Regular cardiac myocyte (primary cell): ENCODE measurements at places on chromosomes 13 and 19. TPM values are rescaled to one million over a fixed set of nuclear protein-coding genes. Genes with fewer than 3 reads are reported as not detected.

Gene IRGC
- total RNA-seq, result not detected in 2 replicates

Gene PSG7
- under 0.01 TPM in 2 replicates for total RNA-seq

Gene ATP4A
- total RNA-seq, result not detected in 2 replicates

Gene ZNF99
- under 0.01 TPM in 1 of 2 replicates, not detected in the other for total RNA-seq

Gene TBC1D4
- 18.0 and 36.6 TPM in 2 replicates for total RNA-seq

Gene SPC24
- 9.6 and 104 TPM in 2 replicates for total RNA-seq
